ENCODE measurements at places on chromosomes 7 and 10.

GRCh38 chr10:24886290-24886680 is 66.1 kb downstream of the PRTFDC1 start:
- DNase-seq: no peak

DNA sequence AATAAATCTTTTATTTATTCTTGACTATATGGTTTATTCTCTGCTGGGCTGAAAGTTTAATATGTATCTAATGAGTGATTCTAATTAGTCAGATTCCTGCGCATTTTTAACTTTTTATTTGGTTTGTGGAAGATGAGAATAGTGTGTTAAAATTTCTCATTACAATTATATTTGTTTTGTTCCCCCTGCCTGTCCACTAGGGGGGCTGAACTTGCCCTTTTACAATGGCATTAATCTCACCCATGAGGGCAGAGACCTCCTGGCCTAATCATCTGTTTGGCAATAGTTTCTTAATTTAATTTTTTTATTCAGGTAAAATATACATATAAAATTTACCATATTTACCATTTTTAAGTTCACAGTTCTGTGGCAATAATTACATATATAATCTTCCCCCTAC is 278.5 kb upstream of the NPY start:
- no peak for DNase-seq

- DNase-seq: no peak
Measured at GRCh38 chr7:27611059-27611458, 51.6 kb downstream of the HIBADH start.

GRCh38 chr10:52459097-52459496 is 145.0 kb downstream of the DKK1 start:
- no peak for DNase-seq

DNA sequence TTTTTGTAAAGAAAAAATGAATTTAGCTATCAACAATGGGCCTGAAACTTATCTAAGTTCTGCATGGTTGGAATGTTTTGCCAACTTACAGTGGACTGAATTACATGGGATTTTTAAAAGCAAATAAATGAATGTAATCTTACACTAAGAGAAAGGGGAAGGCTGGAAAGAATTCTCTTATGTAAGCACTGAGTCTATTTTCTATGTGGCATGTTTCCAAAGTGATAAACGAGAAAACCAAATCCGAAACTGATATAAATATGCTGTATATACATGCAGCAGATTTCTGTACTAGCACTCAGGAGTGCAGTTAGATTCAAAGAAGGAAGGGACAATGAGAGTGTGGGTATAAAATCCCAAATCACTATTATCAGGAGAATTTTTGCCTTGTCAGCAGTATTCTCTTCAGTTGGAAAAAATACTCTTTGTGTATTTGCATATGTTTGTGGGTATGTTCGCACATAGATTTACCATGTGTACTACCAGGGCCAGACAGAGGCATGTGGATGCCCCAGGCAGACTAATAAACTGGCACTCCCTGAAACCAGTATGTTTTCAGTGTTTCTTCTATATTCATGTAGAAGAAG is 334.3 kb upstream of the SEMA3D start:
- DNase-seq: no peak

- DNase-seq: no peak
Measured at GRCh38 chr7:155109121-155109520, 39.0 kb downstream of the HTR5A start.

- DNase-seq: no peak
Measured at GRCh38 chr10:93039721-93040120, 20.9 kb upstream of the CYP26C1 start.

DNA sequence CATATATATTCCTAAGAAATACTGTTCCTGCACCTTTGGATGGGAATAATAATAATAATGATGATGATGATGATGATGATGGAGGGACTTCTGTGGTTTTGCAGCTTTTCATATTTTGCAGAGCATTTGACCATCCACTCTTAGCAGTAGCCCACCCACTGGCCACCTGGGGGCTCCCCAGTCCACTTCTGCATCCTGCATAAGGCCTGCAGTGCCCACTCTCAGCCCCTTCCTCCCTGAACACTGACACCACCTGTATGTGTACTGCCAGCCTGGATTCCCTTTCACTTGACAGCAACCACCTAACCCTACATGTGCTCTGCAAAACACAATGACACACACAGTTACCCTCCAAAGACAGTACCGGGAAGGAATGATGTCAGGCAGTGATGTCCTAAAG is 131.4 kb downstream of the ADAM12 start:
- no peak for DNase-seq

GRCh38 chr7:127177156-127177555 is 75.6 kb downstream of the GRM8 start:
- no peak for DNase-seq

DNA sequence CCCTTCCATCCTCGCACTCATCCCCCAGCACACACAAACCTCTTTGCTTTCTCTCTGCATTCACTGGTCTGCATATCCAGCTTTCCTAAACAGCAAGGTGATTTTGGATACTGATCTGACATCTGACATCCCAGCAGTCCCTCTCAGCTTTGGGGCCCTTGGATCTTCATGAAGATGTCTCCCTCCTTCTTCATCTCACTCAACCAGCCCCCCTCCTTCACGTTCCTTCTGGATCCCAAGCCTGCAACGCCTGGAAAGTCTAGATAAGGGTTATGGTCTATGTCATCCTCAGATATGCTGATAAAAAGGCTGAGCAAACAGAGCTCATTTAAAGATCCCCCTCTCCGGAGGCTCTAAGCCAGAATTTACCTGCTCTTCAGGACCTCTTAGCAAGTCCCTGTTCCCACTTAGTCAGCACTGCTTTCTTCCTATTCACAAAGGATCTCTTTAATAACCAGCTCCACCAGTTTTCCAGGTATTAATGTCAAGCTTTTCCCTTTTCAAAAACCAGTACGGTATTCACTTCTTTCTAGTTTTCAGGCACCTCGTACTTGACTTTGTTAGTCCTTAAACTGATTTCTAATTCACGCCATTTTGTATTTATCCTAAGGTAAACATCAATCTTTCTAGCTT is 38.9 kb downstream of the CREB3L2 start:
- DNase-seq: no peak

GRCh38 chr10:12972146-12972545 is 29.4 kb downstream of the CCDC3 start:
- no peak for DNase-seq

GRCh38 chr7:150791746-150792452 is 8.3 kb downstream of the TMEM176B start:
- no peak for DNase-seq

DNA sequence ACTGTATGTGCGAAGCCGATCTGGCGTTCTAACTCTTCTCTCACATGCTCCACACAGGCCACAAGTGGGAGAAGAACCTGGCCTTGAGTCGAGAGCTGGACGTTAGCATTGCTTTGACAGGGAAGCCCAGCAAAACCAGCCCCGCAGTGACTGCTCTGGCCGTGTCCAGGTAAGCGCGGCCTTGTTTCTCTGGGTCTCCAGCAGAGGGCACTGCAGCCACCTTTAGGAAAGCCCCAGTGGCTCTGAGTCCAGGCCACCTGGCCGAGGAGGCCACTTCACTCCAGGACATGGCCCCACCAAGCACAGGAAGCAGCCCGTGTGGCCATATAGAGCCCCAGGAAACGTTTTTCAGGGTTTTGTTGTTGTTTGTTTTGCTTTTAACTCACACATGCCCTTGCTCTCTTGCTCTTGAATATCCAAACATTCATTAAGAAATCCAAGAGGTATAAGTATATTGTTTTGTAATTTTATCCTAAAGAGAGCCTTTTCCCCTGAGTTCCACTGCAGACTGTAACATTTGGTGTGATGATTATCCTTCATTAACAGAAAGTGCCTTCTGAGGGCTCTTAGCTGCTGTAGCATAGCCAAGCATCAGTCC is 41.8 kb upstream of the LRRC18 start:
- peak; percentile 79 for DNase-seq

DNA sequence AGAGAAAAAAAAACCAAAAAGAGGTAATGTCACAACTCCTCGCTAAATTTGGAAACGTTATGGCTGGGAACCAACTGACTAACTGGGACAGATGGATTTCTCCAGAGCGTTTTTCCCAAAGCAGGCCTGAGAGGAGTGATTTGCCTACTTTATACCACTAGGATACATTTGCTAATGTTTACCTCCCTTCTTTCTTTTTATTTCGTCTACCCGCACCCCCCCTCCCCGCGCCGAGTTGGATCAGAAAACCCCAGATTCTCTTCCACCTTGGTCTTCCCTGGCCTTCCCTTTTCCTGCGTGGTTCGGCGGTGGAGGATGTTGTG is 7.2 kb downstream of the CPA2 start:
- DNase-seq: no peak

DNA sequence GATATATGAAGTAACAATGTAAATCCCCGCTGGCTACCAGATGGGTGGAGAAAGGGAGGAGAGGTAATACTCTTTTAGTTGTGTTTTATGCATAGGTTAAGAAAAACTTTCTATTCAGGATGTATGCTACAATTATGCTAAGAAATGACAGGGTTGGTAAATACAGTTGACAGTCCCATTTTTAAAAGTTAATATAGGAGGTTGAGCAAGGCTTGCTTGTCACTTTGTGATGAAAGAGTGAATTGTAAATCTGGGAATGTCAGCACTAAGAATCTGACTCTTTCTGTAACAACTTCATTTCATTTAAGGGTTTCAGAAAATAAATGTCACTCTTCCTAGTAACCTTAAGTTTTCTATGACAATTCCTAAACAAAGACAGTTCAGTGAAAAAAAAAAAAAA is 59.8 kb downstream of the PTPRZ1 start:
- DNase-seq: no peak

GRCh38 chr7:101702362-101702850 is 73.3 kb upstream of the MYL10 start:
- no peak for DNase-seq

DNA sequence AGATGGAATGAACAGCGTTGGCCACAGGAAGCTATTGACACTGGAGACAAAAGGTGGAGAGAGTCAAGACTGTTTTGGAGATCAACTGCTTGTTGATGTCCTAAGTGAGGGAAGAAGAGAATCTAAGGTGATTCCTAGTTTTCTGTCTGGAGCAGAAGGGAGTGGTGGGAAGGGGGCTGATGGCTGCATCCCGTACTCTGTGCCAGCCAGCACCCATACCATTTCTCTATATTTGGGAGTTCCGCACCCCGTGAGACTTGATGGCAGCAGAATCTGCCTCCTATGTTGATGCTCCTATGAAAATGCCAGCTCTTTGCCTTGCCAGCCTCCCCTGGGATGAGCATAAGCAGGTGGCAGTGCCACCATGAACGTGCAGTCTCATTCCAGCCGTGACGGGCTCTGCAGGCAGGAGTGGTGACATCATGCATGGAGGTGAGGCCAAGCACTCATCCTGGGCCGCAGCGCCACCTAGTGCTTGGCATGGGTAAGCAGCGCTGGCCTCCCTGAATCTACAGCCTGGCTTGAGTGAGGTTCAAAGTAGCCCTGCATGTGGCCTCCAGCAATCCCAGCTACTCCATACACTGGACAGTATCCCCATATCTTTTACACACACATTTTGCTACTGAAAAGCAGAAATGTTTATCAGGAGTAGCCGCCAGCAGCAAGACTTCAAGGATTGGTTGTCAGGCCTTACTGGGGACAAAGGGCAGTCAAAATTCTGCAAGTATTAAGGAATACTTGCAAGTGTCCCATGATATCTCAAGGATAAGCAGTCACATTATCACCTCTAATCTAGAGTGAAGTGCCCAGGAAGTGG is 43.0 kb downstream of the PODXL start:
- DNase-seq: peak; percentile 92

DNA sequence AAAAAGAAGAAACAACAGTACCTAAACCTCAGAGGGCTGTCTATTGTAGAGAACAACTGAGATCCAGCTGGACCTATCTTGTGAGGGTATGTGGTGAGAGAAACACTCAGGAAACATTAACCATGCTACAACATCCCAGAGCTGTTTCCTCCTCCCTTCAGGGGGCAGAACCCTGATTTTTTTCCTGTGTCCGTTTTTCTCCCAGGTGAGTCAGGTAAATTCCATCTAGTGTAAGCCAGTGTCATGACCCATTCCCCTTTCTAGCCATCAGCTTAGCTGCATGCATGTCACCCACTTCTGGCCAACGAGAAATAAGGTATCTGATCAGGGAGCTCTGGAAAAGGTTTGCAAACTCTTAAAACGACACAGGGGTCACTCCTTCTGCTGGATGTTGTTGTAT is 103.8 kb downstream of the DNMBP start:
- DNase-seq: no peak

GRCh38 chr10:11603741-11604140 is 7.7 kb downstream of the USP6NL start:
- no peak for DNase-seq

DNA sequence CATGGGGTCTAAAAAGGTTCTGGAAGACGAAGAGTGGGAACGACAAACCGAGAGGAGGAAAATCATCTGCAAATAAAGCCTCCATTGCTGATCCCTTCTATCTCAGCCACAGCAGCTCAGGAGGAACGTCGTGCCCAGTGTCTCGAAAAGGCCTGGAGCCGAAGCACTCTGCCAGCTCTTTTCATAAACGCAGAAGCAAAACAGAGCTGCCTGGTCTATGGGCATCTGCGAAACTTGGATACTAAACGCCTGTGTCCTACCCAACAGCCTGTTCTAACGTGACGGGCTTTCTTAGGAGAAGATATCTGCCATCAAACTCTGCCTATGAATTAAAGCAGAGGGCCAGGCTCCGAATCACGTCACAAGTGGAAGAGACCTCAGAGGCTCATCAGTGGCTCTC is 68.7 kb downstream of the GNA12 start:
- no peak for DNase-seq

- no peak for DNase-seq
Measured at GRCh38 chr7:15085366-15085765, 182.8 kb upstream of the DGKB start.

DNA sequence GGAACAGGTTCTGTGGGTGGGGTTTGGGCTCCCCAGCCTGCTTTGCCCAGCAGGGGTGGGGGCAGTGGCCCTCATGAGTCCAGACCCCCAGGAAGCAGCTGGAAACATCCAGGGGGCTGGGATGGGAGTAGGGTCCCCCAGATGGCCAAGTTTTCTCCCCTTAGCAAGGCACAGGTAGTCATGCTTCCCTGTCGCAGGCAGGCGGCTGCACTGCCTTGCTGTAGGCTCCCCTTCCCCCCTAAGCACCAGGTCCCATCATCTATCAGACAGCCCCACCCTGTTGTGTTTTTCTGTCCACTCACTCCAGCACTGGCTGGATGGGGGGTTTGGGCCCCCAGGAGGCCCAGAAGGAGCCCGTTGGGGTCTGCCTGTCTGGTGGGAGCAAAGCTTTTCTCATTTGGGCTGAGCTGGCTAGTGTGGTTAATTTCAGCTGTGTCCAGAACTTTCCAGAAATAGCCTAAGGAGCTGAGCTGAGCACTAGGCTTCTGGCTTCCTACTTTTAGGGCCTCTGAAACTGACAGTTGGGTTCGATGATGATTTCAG is 7.9 kb downstream of the BRI3 start:
- no peak for DNase-seq

GRCh38 chr7:11513460-11513859 is 318.5 kb downstream of the THSD7A start:
- no peak for DNase-seq

- no peak for DNase-seq
Measured at GRCh38 chr7:121395494-121395960, 581 bp downstream of the FAM3C start.

- no peak for DNase-seq
Measured at GRCh38 chr10:4181621-4182049, 396.6 kb upstream of the KLF6 start.

- peak; percentile 52 for DNase-seq
Measured at GRCh38 chr7:32958046-32959025, 1.1 kb downstream of the FKBP9 start.
